Activated T-helper 1 cell treated with anti-CD3 and anti-CD28 coated beads, Interleukin-2, amount 50 U/mL, for 16 hours (primary cell): ENCODE measurements at places on chromosomes 4 and X.

DNA sequence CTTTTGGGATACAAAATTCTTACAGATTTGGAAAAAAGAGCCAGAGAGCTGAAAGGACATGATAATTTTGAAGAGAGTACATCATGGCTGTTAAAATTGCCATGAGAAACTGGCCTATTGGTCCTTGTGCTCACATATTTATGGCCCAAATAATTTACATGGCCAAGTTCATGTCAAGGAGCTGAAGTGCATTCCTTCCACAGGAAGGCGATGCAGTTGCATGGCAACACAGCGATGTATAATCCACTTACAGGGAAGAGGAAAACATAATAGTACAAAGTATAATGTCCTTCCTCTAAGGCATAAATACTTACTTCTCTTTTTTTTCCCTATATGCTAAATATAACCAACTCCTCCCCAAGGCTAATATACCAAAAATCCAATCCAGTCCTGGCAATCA is 914.5 kb upstream of the AGA start:
- DNase-seq, result no peak

DNA sequence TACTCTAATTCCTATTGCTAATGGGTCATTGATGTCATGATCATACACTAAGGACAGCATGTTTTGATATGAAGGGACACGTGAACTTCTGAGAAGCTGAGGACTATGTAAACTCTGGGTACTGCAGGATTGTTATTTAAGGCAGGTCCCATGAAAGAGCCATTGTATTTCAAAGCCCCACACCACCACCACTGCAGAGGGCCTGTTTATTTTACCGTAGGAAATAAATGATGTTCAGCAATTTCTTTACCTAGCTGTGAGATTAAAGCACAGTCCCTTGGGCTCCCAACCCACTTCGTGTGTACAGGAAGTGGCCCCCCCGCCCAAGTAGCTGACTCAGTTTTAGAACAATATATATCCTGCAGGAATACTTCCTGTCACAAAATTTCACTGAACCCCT is 89.8 kb upstream of the ACSL4 start:
- no peak for DNase-seq

DNA sequence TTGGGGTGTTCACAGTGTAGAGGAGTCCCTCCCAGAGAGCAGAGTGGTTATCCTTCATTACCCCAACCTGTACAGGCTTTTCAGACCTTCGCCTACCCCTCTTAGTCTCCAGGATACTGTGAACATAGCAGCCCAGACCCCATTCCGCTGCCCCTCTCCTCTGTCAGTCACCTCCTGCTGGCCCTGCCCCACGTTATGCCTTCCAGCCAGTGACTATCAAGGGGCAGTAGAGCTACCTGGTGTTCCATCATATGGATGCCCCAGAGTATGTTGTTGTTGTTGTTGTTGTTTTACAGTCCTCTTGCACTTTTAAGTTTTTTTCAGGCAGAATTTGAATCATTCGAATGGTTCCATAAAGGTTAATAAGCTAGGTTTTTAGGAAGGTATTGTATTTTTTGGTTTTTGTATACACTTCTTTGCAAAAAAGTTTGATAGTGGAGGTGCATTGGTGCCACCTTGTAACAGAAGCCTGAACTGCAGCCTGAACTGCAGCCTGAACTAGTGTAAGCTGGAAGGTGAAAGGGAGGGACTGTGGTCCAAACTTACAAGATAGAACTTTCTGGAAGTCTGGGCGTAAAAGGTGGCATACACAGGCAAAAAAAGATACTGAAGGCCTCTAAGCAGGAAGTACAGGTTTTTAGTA is 101.4 kb upstream of the RAB40AL start:
- no peak for DNase-seq

DNA sequence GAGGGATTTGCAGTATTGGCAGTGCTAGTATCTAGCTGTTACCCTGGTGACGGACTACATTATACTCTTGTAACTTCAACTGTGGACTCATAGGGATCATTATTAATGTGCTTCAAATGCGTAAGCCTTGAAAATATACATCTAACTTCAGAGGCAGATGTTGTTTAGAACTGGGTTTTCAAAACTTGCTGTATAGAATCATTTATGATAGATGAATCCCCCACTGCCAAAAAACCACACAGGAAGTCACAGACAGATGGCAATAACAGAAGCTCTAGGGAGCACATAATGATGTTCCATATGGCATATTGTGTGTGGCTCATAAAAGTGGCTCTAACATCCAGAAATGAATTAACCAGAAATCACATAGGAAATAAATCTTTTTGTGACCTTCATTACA is 62.3 kb upstream of the RELL1 start:
- no peak for DNase-seq

DNA sequence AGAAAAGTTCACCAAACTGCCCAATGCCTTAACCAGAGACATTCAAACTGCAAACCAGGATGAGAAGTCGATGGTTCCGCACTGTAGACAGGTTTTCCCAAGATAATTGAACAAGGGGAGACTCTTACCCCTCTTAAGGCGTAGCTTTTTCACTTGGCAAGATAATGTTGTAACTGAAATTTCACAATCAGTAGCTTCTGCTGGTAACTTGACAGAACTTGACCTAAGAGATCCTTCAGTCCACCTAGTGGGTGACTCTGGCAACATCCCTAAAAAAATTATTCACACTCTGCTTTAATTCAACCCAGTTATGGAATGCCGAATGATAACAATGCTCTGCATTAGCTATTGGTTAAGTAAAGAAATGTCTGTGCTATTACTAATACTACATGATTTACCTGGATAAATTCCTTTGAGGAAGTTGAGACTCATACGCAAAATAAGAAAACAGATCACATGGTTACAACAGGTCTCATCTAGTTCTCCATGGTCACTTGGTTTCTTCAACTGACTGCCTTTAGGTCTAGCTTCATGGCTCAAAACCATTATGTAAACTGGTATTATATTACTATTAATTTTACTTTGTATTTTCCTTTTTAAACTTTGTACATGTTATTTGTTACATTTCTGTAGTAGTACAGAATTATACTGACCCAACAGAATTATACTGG is 9.1 kb downstream of the ELF2 start:
- DNase-seq, result no peak

- DNase-seq, result no peak
These were observed 209.1 kb upstream of the FAT1 start for GRCh38 chr4:186932631-186933187.

DNA sequence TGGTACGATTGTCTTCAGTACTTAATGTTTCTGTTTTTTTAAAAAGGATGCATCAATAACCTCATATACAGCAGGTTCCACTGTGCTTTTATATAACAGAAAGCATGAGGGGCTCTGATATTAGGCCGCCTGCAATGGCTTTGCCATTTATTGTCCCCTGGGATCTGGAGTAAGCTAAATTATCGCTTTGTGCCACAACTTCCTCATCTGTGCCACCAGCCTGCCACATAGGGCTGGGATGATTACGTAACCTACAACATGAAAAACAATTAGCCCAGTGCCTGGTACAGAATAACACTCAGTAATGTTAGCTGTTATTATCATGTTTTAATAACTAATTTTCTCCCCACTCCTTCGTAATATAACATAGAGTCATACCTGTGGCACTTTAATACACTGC is 65.5 kb upstream of the TRIM2 start:
- DNase-seq, result no peak

DNA sequence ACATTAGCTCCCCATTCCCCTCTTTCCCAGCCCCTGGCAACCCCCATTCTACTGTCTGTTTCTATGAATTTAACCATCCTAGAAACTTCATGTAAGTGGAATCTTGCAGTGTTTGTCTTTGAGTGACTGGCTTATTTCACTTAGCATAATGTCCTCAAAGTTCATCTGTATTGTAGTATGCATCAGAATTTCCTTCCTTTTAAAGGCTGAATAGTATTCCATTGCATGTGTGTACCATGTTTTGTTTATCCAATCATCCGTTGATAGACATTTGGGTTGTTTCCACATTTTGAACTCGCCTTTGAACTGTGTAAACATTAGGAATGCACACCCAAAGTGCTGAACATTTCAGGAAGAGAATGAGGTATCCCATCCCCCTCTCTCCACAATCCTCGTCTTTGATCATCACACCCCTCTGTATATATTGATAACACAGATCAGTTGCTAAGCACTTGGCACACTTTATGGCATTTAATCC is 56.4 kb upstream of the PLAC1 start:
- DNase-seq, result no peak

DNA sequence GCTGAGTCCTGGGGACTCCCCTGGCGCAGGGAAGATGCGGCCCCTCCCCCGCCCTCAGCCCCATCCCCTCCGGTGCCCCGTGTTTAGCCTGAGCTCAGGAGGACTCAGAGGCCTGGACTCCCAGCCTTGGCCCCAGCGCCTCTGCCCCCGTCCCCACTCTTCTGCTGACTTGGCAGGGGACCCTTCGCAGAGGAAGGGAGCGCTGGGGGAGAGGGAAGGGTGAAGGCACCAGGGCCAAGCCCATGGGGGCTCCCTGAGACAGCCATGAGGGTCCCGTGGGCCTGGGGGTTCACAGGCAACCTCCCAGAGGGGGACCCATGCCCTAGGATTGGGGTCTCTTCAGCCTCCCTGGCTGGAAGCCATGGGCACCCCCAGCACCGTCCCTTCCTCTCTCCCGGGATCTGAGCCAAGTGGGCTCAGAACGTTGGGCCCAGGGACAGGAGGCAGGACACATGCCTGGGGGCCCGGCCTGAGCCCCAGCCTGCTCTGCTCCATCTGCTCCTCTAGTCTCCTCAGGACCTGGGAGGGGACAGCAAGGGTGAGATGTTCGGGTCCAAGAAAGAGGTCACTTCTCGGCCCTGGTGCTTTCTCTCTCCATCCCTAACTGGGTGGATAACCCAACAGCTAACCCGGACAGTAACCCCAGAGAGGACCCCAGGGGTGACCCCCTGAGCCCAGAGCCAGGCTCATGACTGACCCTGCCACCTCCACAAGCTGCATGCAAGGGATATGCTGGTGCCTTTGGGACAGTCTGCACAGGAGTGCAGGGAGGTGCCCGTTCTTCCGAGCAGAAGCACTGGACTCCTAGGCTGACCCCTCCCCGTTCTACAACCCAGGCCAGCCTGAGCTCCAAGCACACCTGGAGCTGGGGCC is 1.5 kb upstream of the CPLX1 start:
- DNase-seq, result no peak

DNA sequence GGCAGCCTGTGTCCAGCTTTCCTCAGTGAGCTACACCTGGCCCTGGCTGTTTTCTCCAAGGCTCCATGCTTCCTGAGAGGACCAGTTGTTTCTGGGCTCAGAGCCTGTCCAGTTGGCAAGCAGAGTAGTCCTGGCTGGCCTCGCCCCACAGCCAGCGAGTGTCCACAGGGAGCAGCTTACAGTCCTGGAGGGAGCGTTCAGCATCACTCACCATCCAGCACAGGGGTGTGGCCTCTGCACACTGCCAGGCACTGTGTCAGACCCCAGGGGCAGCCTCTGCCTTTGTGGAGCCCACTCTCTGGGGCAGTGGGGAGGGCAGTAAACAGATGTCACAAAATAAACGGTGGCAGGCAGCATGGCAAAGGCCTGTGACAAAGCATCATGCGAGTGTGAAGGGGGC is 23.9 kb downstream of the EVC start:
- no peak for DNase-seq
